ENCODE measurements at places on chromosomes 7 and 10.

- no peaks in the 10 kb centered on the region for H3K36me3 ChIP-seq
- H3K4me3 ChIP-seq, result no peak overlapping the region
- no peaks in the 10 kb centered on the region for H3K4me1 ChIP-seq
- no peak overlapping the region for H3K27ac ChIP-seq
These were observed 113.6 kb upstream of the NFE2L3 start for GRCh38 chr7:26038201-26038990.

GRCh38 chr10:112027731-112028280 lies 155.8 kb downstream of the GPAM start:
- H3K4me3 ChIP-seq, result no peak overlapping the region
- no peak overlapping the region for H3K27ac ChIP-seq
- H3K27me3 ChIP-seq, result no peaks in the 10 kb centered on the region
- H3K4me1 ChIP-seq, result no peaks in the 10 kb centered on the region

DNA sequence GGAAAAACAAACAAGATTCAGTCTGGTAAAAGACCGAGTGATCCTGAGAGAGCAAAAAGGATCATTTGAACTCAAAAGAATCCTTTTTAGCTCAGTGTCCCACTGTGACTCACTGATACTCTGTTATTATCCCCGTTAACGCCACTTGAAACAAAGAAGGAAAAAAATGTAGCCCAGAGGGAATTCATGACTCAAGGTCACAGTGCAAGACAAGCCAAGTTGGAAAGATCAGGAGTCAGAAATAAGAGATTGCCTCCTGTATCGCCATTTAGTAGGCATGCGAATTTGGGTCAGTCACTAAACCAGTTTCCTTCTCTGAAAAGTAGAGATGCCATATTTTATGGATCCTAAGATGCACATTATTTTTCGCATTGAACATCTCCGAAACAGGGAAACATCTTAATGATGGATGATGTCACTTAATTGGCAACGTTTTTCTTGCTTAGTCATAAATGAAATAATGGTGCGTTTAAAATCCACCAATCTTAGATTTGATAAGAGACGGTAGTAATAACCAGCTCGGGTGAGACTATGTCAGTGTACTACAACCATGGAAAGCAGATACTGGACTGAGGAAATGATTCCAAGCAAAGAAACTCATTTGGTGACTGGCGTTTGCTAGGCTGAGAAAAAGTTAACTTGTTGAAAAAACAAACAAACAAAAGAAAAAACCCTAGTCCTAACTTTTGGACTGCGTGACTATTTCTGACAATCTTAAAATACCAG lies 502.0 kb upstream of the CELF2 start:
- H3K27me3 ChIP-seq, result no peaks in the 10 kb centered on the region
- no peaks in the 10 kb centered on the region for H3K4me1 ChIP-seq
- no peak overlapping the region for H3K4me3 ChIP-seq
- DNase-seq, result no peak
- no peaks in the 10 kb centered on the region for H3K36me3 ChIP-seq
- no peak overlapping the region for H3K27ac ChIP-seq

GRCh38 chr7:88115816-88116215 lies 104.0 kb downstream of the SRI start:
- H3K27ac ChIP-seq, result no peak overlapping the region
- H3K27me3 ChIP-seq, result no peaks in the 10 kb centered on the region
- DNase-seq, result no peak
- peaks cover 10% of the 10 kb centered on the region for H3K4me1 ChIP-seq
- no peaks in the 10 kb centered on the region for H3K36me3 ChIP-seq

- no peak overlapping the region for H3K27ac ChIP-seq
- H3K4me1 ChIP-seq, result no peaks in the 10 kb centered on the region
- H3K27me3 ChIP-seq, result no peaks in the 10 kb centered on the region
- DNase-seq, result no peak
- no peaks in the 10 kb centered on the region for H3K36me3 ChIP-seq
These were observed 111.2 kb upstream of the BET1 start for GRCh38 chr7:94115316-94115715.

DNA sequence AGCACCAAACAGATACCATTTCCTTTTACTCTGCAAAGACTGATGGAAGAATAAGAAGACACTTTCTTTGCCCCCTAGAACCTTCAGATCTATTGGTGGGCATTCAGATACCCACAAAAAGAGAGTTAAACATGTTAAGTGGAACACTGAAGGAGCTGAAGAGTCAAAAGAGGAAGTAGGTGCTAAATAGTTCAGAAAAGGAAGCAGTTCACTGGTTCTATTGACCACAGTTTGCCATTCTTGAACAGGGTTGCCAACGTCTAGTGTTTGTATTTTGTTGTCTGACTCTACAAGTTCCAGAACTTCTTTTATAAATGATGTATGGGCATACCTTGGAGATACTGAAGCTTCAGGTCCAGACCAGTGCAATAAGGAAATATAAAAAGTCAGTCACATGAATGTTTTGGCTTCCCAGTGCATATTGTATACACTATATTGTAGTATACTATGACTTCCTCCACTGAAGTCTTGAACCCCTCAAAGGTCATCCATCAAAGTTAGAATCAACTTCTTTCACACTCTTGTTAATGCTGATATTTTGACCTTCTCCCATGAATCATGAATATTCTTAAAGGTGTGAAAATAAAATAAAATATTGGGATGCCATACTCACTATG lies 47.5 kb upstream of the AGR3 start:
- DNase-seq, result no peak
- no peak overlapping the region for H3K4me3 ChIP-seq
- no peaks in the 10 kb centered on the region for H3K4me1 ChIP-seq
- no peaks in the 10 kb centered on the region for H3K27me3 ChIP-seq

GRCh38 chr10:58107506-58107905 lies 160.2 kb downstream of the IPMK start:
- no peaks in the 10 kb centered on the region for H3K4me1 ChIP-seq
- H3K27me3 ChIP-seq, result no peaks in the 10 kb centered on the region
- H3K36me3 ChIP-seq, result no peaks in the 10 kb centered on the region
- no peak overlapping the region for H3K4me3 ChIP-seq

DNA sequence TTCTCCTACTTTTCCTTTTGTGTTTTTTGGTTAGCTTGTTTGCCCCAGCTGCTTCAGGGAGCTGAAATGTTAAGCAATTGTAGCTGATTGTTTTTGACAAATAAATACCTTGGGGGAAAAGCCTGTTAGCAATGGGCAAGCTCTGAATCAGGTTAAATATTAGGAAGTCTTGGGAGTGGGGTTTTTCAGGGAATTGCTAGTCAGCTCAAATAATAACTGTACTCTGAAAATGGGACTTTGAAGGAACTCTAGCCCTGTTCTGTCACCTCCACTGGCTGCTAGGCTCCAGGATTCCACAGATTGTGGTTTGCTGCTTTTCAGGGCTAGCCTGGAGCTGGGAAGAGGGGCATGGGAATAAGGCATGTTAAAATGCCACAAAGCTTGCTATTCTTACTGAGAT lies 39.5 kb downstream of the ADK start:
- H3K4me3 ChIP-seq, result no peak overlapping the region
- no peaks in the 10 kb centered on the region for H3K36me3 ChIP-seq
- peaks cover 48% of the 10 kb centered on the region for H3K4me1 ChIP-seq
- H3K27me3 ChIP-seq, result no peaks in the 10 kb centered on the region

GRCh38 chr10:80599424-80599847 lies 61.7 kb downstream of the SH2D4B start:
- H3K27ac ChIP-seq, result no peak overlapping the region
- no peaks in the 10 kb centered on the region for H3K36me3 ChIP-seq
- H3K4me3 ChIP-seq, result no peak overlapping the region
- H3K4me1 ChIP-seq, result no peaks in the 10 kb centered on the region

- peaks cover 9% of the 10 kb centered on the region for H3K4me1 ChIP-seq
- DNase-seq, result no peak
- H3K4me3 ChIP-seq, result no peak overlapping the region
These were observed 107.0 kb upstream of the INSIG1 start for GRCh38 chr7:155190688-155191087.

DNA sequence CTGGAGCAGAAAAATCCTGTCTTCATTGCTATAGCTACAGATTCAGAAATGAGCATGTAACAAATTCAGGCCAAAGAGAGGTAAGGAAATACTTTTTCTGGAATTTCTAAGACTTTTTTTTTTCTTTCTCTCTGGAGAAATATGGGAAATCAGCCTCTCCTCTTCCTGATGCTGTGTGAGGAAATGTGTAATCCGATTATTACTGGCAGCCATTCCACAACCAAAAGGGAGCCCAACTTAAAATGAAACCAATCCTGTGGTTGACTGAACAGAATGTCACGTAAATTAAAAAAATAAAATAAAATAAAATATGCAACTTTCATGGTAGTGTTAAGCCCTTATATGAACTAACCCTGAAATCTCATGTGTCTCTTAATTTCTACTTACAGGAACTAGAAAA lies 10.7 kb upstream of the POT1 start:
- no peak overlapping the region for H3K4me3 ChIP-seq
- no peak for DNase-seq
- H3K36me3 ChIP-seq, result no peaks in the 10 kb centered on the region
- no peaks in the 10 kb centered on the region for H3K27me3 ChIP-seq
- H3K4me1 ChIP-seq, result no peaks in the 10 kb centered on the region
- H3K27ac ChIP-seq, result no peak overlapping the region

DNA sequence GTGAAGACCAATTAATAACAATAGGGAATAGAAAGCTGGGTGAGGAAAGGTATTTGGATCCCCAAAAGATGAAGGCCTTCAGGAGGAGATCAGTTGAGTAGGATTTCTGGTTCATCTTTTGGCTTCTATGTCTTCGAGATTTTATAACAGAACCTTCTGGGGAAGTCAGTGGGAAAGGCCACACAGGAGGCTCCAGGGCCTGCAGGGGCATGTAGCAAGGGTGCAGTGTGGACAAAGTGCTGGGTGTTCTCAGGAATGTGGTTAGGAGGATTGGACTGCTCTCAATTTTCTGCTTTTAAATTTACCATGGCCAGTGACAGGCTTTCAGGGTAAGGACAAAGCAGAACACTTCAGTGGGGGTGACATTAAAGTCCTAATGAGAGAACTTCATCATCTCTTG lies 378.0 kb downstream of the CCSER2 start:
- H3K4me3 ChIP-seq, result no peak overlapping the region
- H3K27ac ChIP-seq, result no peak overlapping the region
- H3K4me1 ChIP-seq, result no peaks in the 10 kb centered on the region

DNA sequence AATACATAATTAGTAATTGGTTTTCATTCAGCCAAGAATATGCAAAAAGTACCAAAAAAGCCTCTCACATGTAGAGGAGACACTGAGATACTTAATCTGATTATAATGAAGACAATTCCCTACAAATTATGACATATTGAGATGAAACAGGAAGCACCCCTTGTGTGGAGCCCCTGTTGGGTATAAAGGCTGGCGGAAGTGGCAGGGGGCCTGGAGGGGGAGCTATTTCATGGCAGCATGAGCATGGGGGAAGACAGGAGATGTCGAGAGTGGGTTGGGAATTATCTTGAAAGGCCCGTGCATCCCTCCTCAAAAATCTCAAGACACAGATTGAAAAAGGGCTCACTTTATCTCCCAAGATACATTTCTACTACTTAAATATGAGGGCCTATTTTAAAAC lies 96.9 kb downstream of the PIP4K2A start:
- no peak overlapping the region for H3K27ac ChIP-seq
- no peak for DNase-seq
- H3K4me1 ChIP-seq, result peaks cover 60% of the 10 kb centered on the region
- H3K27me3 ChIP-seq, result no peaks in the 10 kb centered on the region
- no peak overlapping the region for H3K4me3 ChIP-seq

- H3K27me3 ChIP-seq, result no peaks in the 10 kb centered on the region
- no peak overlapping the region for H3K27ac ChIP-seq
- H3K4me3 ChIP-seq, result no peak overlapping the region
- H3K36me3 ChIP-seq, result no peaks in the 10 kb centered on the region
- no peaks in the 10 kb centered on the region for H3K4me1 ChIP-seq
- DNase-seq, result no peak
These were observed 15.4 kb downstream of the AHCYL2 start for GRCh38 chr7:129240119-129240820.

- H3K4me3 ChIP-seq, result no peak overlapping the region
- H3K36me3 ChIP-seq, result no peaks in the 10 kb centered on the region
- peaks cover 24% of the 10 kb centered on the region for H3K4me1 ChIP-seq
- DNase-seq, result no peak
These were observed 282.1 kb downstream of the CCDC3 start for GRCh38 chr10:12719365-12719764.

DNA sequence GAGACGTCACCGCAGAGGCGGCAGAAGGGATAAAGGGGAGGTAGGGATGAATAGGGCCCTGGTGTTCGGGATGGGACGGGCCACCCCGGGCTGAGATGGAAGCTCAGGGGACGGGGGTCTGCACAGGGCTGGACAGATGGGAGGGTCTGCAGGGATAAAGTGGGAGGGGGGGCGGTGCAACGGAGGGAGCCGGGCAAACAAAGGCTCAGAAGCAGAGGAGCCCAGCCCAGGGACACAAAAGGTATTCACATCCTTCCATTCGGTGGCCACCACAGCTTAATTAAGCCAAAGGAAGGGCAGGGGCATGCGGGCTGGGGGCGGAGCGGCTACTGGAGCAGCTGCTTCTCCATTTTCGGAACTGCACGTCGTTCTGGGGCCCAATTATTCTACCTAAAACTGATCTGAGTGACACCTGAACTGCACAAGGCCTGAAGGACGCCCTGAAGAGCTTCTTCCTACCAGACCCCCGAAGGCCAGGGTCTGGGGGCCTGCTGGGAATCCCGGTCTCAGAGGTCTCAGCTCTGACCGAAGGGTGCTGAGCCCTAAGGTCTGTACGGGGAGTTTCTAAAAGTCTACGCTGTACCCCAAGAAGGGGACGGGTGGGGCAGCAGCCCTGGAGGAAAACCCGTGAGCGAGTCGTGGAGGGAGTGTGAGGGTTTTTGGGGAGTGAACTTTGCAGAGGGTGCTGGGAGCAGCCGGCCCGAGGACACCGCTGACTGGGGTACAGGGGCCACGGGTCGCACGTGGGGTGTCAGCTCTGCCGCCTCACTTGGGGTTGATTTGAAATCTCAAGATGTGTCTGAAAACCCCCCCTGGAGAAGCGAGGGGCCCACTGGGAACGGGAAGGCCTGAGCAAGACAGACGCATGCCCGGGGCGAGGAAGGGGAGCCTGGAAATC lies 334.8 kb downstream of the DNAJB6 start:
- no peak for DNase-seq
- H3K36me3 ChIP-seq, result no peaks in the 10 kb centered on the region
- H3K4me1 ChIP-seq, result no peaks in the 10 kb centered on the region
- H3K27me3 ChIP-seq, result no peaks in the 10 kb centered on the region
- H3K27ac ChIP-seq, result no peak overlapping the region
- H3K4me3 ChIP-seq, result no peak overlapping the region

DNA sequence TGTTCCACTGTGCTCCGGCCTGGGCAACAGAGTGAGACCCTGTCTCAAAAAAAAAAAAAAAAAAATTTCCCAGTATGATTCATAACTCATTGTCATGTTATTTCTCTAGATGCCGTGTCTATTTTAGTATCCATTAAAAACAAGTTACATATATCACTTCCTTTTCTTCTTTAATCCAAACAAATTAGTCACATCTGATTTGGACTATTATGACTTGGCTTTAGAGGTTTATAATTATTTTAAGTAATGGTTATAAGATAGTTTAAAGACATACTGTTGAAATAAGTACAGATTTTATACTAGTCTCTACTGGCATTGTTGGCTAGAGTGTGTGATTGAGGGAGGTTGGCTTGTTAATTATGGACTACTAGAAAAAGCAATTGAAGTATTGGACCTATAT lies 53.3 kb downstream of the ZMYND11 start:
- no peak for DNase-seq
- peaks cover 6% of the 10 kb centered on the region for H3K4me1 ChIP-seq
- no peaks in the 10 kb centered on the region for H3K27me3 ChIP-seq
- H3K4me3 ChIP-seq, result no peak overlapping the region
- H3K36me3 ChIP-seq, result no peaks in the 10 kb centered on the region
- H3K27ac ChIP-seq, result no peak overlapping the region
